ENCODE measurements at places on chromosomes 1 and 21.

DNA sequence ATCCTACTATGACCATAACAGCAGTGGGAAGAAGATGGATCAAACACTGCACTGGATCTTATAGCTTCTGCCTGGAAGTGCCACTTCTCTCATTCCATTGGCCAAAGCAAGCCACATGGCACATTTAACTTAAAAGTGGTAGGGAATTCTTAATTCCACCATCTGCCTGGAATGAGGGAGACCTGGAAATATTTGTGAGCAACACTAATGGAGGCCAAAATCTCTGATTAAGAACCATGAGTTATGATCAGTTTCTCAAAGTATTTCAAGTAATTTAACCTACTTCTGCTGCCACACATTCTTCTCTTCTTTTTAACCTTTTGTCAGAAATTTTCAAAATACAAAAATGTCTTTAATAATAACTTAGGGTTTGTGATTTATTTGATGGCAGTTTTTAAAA, 154.0 kb upstream of the C1orf87 start:
- DNase-seq: no peak

- no peak for DNase-seq
Measured at GRCh38 chr1:158311066-158311465, 20.3 kb downstream of the CD1B start.

DNA sequence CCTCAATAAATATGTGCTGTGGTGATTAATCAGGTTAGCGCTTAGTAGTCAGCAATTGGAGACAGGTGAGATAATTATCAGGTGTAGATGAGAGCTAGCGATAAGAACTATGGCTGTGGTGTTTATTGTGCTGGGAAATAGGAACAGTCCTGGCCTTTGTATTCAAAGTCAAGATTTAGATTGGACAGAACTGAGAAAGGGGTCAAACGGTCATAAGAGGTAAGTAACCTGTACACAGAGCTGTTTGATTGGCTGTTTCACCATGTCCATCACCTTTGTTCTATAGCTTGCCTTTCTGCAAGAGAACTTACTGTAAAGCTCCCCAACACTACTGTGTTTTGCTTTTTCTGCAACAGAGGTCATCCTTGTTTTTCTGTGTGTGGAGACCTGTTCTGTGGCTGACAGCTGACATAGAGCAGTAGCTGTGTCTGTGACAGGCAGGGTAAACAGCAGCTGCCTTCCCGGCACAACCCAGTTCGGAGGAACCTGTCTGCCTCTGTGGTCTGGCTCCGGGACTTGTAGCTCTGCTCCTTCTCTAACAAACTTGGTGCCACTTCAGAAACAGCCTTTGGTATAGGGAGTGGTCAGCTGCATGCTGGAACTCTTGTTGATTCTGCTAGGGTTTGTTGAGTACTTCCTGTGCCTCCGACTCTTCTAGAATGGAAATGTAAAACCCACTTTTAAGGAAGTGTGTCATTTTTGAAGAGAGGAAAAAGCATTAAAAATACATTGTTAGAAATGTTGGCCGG, 21.1 kb upstream of the CDC42 start:
- no peak for DNase-seq

DNA sequence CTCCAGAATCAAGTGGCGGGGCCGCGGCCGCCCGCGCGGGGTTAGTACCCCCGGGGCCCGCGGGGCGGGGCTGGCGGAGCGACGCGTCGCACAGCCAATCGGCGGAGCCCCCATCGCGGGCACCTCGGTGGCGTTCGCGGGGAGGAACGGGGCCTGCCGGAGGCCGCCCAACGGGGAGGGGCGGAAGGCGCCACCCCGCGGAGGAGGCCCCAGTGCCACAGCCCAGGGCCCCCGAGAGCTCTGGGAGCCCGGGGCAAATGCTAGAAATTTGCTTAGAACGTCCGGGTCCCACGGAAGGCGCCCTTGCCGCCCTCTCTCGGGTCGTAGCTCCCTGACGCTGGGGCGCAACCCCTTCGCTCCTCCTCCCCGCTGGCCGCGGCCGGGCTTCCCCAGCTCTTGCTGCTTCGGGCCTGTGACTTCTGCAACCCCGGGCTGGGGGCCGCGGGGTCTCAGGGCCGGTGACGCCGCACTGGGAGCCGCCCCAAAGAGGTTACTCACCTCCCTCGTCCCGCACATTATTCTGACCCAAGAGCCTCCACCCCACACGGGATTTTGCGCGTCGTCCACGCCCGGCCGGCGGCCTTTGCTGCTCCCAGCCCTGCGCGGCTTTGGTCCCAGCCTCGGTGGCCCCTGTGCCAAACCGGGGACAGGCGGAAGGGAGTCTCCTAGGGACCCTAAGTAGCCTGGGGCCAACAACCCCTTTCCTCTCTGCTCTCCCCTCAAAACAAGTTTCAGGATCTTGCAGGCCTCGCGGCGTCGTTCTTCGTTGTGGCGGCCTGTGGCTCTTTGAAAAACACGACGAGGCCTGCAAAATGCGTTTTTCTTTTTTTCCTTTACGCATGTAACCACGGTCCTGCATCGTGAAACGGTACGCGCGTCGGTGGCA, at the start of gene RUNX3:
TSS of gene RUNX3 (minus strand) at position 17 of the 886 bp plus-strand sequence. CDS start 408 bp downstream, outside the sequence.
- no peak for DNase-seq

GRCh38 chr1:179996099-179996498, 41.5 kb downstream of the CEP350 start:
- no peak for DNase-seq

DNA sequence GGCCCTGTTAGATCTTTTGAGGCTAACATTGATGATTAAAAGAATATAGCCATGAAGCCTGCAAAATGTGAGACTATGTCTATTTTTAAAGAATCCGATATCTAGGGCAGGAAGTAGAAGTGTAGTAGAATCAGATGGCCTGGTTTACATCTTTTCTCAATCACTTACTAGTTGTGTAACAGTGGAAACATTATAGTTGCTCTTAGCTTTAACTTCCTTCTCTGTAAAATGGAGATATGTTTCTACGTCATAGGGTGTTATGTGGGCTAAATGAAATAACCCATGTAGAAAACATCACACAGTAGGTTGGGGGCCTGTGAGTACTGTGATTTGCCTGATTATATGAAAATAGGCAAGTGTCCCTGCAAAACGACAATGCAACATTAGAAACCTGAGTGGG, 4.4 kb upstream of the IGFN1 start:
- DNase-seq: no peak

GRCh38 chr1:200281201-200281835, 128.5 kb downstream of the ZNF281 start:
- no peak for DNase-seq

- DNase-seq: no peak
Measured at GRCh38 chr21:16388291-16388690, 658.5 kb downstream of the USP25 start.

DNA sequence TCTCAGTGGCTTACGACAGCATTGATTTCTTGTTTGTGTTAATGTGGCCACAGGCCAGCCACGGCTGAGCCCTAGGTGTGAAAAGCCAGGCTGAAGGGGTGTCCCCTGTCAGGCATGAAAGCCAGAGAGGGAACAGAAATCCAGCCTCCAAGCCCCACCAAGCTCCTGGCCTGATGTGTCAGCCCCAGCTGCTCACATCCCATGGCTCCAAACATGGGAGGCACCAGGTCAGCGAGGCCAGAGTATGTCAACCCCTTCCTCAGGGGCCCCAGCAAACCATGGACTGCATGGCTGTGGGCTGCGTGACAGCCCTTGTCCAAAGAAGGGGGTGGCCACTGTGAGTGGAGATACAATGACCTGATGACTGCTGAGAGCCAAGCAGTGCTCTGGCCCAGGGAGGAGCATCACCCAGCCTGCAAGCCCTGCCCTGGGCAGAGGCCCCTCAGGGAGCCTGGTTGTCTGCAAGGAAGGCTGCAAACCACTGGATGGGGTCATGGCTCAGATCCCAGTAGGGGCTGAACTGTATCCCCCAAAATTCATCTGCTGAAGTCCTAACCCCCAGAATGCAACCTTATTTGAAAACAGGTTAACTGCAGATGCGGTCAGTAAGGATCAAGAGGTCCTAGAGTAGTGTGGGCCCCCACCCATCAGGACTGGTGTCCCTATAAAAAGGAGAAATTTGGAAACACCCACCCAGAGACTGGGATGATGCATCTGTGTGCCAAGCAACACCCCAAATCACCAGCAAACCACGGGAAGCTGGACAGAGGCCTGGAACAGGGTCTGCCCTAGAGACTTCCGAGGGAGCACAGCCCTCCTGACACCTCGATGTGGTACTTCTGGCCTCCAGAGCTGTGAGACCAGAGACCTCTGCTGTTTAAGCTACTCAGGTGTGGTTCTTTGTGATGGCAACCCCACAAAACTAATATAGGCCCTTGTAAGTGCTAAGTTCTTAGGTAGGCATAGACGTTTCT, 3.3 kb upstream of the MX2 start:
- DNase-seq: no peak

DNA sequence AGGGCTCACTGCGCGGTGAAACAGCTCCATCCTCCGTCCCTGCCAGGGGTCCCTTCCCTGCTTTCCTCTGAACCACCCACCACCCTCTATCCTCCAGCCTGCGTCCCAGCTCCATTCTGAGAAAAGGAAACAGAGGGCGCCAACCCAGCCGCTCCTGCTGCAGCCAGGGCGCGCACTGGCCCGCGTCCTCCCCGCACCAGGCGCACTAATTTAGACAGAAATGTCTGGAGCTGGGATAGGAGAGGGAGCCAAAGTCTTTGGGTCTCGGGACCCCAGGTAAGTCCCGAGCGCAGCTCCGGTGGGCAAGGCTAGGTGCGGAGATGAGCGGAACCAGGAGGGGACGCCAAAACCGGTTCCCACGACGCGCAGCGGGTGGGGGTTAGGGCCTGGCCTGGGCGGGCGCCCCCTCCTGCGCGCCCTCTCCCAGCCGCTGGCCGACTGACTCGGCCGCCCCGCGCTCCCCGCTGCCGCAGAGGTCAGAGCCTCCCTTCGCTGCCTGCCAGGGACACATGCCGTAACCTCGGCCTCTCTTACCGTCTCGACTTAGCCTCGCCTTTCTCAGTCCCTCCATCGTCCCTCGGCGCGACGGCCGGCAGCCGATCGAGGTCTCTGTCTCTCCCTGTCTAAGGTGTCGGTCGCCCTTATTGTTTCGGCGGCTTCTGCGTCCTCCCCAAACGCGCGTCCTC, 2.0 kb downstream of the CAMK2N1 start:
- no peak for DNase-seq

GRCh38 chr1:245871915-245872314, 635.2 kb downstream of the SMYD3 start:
- DNase-seq: no peak

DNA sequence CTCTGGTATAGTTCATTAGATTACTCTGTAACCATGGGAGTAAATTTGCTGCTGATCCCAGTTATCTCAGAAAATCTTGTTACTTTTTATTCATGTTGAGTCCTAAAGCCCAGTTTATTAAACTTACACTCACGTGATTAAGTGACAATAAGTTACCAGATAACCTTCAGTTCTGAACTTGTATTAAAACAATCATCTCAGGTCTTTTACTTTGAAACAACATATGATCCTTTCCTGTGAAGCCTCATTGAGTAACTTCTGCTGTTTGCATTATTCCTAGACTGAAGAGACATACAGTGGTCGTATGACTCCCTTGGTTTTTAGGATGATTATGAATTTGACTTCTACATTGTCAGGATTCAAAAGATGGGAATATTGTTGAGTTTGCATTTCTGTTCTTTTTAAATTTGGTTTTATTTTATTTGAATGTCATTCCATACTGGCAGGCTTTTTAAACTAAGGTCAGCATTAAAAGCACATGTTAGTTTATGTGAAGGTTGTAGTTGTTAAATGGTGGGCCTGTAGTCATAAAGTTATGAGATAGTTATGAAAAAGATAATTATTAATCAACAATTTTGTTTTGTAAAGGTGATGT, 117.9 kb downstream of the CD247 start:
- DNase-seq: no peak

DNA sequence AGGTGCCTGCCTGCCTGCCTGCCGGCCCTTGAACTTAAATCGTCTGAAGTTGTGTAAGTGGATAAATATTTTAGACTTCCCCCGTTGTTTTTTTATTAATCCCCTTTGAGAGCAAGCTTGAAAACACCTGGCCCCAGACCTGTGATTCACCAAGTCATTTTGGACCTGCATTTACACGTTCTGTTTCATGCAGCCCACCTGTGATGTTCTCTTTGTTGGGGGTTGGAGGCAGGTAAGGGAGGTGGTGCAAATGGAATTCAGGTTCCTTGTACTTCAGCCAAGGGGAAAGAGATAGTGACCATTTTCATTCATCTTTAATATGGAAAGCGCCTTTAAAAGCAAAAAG, 1.2 kb downstream of the SLC37A1 start:
- no peak for DNase-seq

DNA sequence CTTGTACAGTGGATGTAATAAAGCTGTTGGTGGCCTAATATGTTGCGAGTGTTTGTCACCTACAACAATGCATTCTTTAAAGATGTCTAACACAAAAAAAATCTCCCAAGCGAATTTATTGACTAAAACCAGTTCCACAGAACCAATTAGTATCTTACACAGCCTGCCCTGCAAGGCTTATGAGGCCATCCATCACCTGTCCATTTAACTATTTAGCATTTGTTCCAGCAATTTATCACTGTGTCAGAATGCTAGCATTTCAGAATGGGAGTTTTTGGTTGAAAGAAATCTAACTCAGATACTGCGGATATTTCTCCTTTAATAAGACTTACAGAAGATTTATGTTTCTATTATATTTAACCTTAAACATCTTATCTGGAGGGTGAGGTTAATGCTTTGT, 831.1 kb upstream of the PRMT6 start:
- DNase-seq: no peak

GRCh38 chr1:219773775-219774174, 154.6 kb downstream of the SLC30A10 start:
- no peak for DNase-seq

- DNase-seq: no peak
Measured at GRCh38 chr1:77489910-77490309, 192.5 kb downstream of the ZZZ3 start.

DNA sequence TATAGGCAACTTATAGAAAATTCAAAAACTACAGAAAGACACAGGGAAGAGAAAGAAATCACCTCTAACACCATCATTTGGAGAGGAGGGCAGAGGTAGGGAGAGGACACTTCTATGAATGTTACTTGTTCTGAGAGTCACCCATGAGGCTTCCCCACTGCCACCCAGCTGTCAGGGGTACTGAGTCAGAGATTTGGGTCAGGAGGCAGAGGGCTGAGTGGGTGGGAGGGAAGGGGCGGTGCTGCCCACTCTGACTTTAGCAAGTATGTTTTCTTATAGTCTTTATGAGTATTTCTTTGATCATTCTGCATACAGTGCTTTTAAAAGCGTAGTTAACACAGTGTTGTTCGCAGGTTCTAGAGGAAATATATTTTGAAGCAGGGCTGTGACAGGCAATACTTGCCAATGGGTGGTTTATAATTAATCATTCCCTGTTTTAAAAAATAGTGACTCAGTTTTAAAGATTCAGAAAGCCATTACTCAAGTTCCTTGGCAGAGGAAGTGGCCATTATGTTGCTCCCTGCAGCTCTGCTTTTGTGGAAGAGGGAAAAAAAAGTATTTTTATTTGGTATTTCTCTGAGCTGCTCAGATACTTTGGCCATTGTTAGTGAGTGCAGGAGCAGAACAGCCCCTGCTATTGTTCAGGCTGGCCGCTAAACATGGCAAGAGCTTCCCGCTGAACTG, 18.3 kb downstream of the IL6R start:
- no peak for DNase-seq

GRCh38 chr1:68103011-68103545, 52.7 kb upstream of the DIRAS3 start:
- no peak for DNase-seq

All from omental fat pad (tissue), 4 donors.